ENCODE measurements at places on chromosomes 7 and 10. TPM values are rescaled to one million over a fixed set of nuclear protein-coding genes. Genes with fewer than 3 reads are reported as not detected.

The MLXIPL gene
- total RNA-seq = 0.41 TPM

The PAXIP1 gene
- 12.7 TPM for total RNA-seq

The OR2A5 gene
- total RNA-seq = not detected

The PTPRZ1 gene
- 1.6 TPM for total RNA-seq

The TMUB1 gene
- 44.9 TPM for total RNA-seq

The CPA2 gene
- not detected for total RNA-seq

The PRKG1 gene
- 2.8 TPM for total RNA-seq

The PRKAR2B gene
- 7.6 TPM for total RNA-seq

The PARG gene
- total RNA-seq = 36.4 TPM

The ARHGAP22 gene
- total RNA-seq = 6.2 TPM

The GNGT1 gene
- total RNA-seq = not detected

The CNNM1 gene
- total RNA-seq = 2.0 TPM

The CROT gene
- total RNA-seq = 18.8 TPM

The GNAT3 gene
- not detected for total RNA-seq

The CCL26 gene
- not detected for total RNA-seq

The CDNF gene
- 2.0 TPM for total RNA-seq

The TMEM270 gene
- total RNA-seq = not detected

The OR2A12 gene
- not detected for total RNA-seq

The PVRIG gene
- total RNA-seq = not detected

The CCM2 gene
- 57.6 TPM for total RNA-seq

The PRSS2 gene
- not detected for total RNA-seq

The HOXA10 gene
- not detected for total RNA-seq

The APBB1IP gene
- not detected for total RNA-seq

The CDHR3 gene
- total RNA-seq = 3.1 TPM

The SPDYE2 gene
- not detected for total RNA-seq

The LIPN gene
- total RNA-seq = not detected

The EPO gene
- not detected for total RNA-seq

The MYL7 gene
- 60.0 TPM for total RNA-seq

The ADCY1 gene
- total RNA-seq = 1.2 TPM

The TMEM184A gene
- 1.8 TPM for total RNA-seq

The OPN1SW gene
- total RNA-seq = not detected

The RBP3 gene
- total RNA-seq = not detected

The GIMAP7 gene
- not detected for total RNA-seq

The FFAR4 gene
- not detected for total RNA-seq

The LRRC4 gene
- total RNA-seq = 4.5 TPM

The ZFAND4 gene
- 4.6 TPM for total RNA-seq

The NSUN5 gene
- 26.0 TPM for total RNA-seq

The PLEKHS1 gene
- total RNA-seq = not detected

The VPS26A gene
- 61.6 TPM for total RNA-seq

The FGL2 gene
- not detected for total RNA-seq

The ZNF425 gene
- total RNA-seq = 7.1 TPM

The STEAP1B gene
- total RNA-seq = 1.1 TPM

The PPP1R3A gene
- total RNA-seq = not detected

The FAM25C gene
- not detected for total RNA-seq

Measured in astrocyte (in vitro differentiated cells and primary cell).